Stimulated activated CD4-positive, alpha-beta T cell treated with anti-CD3 and anti-CD28 coated beads, Interleukin-4, amount 100 ng/mL, for 1 hour (primary cell): ENCODE measurements at places on chromosomes 12 and 14.

- DNase-seq = peak; percentile 43
These were observed at the start of gene HCAR1 for GRCh38 chr12:122730215-122731014. HCAR1 (minus strand) TSS chr12:122730844; CDS start chr12:122730339, 505 bp downstream.

DNA sequence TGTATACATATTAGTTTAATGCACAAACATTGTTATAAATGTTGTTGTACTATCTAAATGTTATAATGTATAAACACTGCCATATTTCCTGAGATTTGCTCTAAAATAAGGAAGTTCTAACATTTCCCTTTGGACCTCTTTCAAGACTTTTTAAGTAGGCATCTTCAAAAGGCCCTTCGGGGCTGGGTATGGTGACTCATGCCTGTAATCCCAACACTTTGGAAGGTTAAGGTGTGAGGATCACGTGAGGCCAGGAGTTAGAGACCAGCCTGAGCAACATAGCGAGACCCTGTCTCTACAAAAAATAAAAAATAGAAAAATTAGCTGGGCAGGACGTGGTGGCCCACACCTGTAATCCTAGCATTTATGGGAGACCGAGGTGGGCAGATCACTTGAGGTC, 35.5 kb downstream of the FBLN5 start:
- no peak for DNase-seq

GRCh38 chr14:59360233-59360632, 104.9 kb downstream of the GPR135 start:
- DNase-seq = no peak

DNA sequence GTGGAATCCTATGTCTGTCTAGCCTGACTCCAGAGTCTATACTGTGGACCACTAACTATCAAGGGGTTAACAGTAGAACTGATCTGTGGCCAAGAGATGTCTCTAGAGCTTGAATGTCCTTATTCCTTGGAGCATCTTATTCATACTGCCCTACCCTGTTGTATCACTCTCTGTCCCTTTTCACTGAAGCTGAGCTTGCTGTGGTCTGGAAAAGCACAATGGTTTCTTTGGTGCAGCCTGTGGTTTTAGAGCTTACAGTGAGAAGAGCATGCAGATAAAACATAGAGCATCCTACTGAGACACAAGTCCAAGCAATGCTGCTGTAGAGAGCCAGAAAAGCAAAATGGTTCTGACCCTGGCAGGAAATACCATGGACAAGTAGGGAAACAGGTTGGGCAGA, 367.0 kb upstream of the ATP2B1 start:
- DNase-seq = no peak

DNA sequence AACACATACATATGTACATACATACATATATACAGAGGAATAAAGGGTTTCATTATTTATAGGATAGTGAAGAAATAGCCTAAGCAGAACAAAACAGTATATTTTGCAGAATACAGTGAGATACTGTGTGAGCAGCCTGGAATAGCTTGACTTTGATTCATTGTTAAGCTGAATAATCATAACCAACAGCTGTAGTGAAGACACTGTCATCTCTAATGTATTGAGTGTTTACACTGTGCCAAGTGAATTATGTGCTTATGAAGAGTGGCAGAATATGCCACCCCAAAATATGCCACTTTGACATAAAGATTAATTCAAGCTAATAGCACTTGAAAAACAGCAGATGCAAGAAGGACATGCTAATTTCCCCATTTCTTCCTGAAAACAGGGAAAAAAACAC, 48.2 kb upstream of the LRFN5 start:
- DNase-seq = no peak

DNA sequence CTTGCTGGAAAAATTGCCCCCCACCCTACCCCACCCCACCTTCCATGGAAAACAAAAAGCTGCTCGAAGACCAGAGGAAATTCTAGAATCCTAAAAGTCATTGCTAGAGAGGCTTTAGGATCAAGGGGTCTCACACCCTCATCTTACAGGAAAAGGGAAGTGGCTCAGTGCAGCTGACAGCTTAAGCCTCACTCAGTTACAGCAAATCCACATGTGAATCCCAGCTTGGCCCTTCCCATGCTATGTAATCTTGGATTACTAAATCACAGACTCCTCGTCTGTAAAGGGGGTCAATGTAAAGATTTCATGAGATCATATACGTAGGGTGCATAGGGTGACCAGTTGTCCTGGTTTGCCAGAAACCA, 25.9 kb downstream of the CMKLR1 start:
- DNase-seq = no peak

GRCh38 chr14:55609681-55610080, 29.7 kb downstream of the KTN1 start:
- no peak for DNase-seq

- peak; percentile 35 for DNase-seq
These were observed 3.9 kb upstream of the RARG start for GRCh38 chr12:53235742-53236442.

- no peak for DNase-seq
These were observed 51.7 kb upstream of the RTL1 start for GRCh38 chr14:100955201-100955600.

DNA sequence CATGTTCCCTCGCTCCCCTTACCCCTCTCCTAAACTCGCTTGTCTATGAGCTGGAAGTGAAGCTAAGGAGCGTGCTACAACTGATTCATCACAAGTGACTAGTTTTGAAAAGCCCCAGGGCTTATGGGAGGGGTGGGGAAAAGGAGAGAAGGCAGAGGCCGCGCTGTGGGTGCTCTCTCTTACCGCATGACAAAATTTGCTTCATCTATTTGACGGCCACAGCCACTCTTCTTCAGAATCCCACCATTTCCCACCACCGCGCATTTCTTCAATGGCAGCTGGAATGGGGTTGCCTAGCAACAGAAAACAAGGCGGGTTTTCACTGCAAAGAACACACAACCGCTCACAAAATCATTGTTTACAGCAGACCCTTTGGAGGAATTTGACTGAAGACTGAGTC, 79.4 kb downstream of the ST8SIA1 start:
- no peak for DNase-seq

DNA sequence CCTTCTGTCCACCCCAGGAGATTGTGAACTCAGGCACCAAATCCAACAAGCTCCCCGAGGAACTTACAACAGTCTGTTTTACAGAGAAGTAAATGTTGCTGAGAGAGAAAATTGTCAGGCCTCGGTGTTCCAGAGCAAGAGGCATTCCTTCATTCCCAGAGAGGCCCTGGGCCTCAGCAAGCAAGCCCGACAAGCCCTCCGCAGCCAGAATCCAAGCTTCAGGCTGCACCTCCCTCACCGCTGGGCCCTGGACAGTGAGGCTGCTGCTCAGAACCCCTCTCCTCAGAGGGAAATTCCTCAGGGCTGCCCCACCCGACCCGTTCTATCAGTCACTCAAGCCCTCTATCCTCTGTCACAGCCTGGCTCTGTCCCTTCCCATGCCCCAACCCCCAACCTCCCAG, 56.4 kb downstream of the ZFP36L1 start:
- DNase-seq = no peak

DNA sequence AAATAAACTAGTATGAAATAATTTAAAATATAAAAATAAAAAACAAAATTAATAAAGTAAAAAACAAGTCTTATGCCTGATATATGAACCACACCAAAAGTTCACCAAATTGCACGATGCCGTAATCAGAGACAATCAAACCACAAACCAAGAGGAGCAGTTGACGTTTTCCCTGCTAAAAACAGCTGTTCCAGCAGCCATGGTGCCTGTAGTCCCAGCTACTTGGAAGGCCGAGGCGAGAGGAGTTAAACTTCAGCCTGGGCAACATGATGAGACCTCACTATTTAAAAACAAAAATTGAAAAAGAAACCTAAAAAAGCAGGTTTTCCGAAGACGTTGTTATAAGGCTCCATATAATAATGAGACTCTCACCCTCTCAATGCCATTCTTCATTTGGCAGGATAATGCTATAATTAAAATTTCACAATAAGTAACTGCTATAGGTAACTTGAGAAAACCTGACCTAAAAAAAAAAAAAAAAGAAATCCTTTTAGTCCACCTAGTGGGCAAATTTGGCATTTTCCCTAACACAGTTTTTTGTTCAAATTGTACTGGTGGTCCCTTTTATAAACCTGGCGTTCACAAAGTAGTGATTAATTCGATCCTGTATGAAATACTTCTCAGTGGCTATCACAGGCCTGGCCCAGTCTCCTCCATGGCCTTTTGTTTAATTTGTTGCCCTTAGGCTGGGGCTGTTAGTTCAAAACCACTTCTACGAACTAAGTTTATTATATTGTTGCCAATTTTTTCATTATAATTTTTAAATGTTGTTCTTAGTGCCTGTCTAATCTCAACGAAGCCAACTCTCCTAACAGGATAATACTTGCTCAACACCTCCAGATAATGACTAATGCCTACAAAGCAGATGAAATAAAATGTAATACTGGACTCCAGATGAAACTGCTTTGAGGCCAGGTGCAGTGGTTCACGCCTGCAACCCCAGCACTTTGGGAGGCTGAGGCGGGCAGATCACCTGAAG, 62.1 kb downstream of the TNFAIP2 start:
- DNase-seq = no peak

DNA sequence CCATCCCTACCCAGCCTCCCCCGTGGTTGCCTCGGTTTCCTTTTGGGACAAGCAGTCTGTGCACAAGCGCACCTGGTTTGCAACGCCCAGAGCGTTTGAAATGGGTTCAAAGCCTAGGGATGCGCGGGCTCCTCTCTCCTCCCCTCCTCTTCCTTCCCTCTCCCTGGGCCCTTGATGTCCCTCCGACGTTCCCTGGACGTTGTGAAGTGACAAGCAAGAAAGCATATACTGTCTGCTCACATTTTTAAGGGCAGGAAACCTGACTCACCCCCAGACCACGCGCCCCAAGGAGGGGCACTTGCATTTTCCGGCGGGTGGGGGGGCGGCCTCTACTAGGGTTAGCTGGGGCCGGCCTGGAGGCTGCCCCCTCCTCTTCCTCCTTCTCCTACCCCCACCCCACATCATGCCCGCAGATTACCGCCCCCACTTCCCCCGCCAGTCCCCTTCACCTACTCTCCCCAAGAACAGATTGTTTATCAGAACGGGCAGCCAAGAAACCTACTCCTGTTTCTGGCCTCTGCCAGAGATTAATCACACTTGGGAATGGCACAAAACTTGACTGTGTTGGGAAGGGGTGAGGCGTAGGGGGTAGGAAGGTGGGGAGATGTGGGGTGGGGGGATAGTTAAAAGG, 9.5 kb upstream of the IRF2BPL start:
- peak; percentile 61 for DNase-seq

GRCh38 chr12:517538-517937, 57.8 kb downstream of the B4GALNT3 start:
- DNase-seq = no peak

DNA sequence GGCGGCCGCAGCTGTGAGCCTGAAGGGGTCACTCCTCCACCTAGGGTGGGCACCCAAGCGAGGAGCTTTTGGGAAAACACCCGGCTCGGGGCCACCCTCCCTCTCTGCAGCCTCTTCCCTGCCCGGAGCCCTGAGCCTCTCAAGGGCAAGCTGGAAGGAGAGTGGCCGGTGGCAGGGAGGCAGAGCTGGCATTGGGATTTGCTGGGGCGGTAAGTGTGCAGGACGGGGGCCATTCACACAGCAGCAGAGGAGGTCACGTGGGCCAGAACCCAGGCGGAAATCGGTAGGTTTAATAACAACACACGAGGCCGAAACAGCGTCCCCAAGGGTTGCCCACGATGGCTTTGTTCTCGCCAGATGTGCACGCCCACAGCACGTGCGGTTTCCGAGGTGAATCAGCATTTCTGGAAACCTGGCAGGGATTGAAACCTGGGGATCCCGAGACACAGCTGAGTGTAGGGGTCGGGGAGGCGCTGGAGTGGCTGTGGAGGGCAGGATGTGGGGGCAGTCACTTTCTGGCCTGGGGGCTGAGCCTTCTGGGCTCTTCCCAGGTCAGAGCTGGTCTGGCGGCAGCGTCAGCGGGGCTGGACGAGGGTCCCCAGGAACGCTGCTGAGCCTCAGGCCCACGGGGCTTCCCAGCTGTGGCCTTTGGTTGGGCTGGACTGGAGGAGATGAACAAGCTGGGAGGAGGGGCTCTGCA, 23.5 kb downstream of the NOC4L start:
- DNase-seq = no peak

GRCh38 chr14:83461521-83461920, 1927.9 kb upstream of the SEL1L start:
- no peak for DNase-seq

GRCh38 chr12:52821826-52822660, 8.1 kb upstream of the KRT4 start:
- DNase-seq = no peak

DNA sequence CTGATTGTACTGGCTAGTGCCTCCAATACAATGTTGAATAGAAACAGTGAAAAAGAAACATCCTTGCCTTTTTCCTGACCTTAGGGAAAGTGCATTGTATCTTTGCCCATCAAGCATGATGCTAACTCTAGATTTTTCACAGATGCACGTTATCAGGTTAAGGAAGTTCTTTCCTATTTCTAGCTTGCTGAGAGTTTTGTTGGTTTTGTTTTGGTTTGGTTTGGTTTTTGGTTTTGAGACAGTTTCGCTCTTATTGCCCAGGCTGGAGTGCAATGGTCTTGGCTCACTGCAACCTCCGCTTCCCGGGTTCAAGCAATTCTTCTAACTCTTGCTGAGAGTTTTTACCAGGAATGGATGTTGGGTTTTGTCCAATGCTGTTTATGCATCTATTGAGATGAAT, 89.0 kb downstream of the BRMS1L start:
- DNase-seq = no peak

DNA sequence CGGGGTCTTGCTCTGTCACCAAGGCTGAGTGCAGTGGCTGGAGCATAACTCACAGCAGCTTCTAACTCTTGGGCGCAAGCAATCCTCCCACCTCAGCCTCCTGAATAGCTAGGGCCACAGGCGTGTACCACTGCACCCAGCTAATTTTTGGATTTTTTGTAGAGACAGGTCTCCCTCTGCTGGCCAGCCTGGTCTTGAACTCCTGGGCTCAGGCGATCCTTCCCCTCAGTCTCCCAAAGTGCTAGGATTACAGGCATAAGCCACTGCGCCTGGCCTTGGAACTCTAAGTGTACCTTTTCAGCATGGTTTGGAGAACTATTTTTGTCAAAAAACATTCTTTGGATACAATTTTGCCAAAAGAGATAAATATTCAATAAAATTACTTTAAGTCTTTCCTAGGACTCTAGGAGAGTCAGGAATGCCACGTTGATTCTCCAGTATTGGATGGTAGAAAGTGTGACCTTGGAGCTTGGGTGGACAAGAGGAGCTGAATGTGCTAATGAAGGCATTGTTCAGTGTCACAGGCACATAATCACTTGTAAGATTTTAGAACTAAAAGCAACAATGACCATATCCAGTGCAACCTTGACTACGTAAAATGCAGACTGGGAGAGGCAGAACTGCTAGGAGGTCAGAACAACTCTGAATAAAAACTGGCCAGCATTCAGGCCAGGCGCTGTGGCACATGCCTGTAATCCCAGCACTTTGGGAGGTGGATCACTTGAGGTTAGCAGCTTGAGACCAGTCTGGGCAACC, 2.8 kb downstream of the SRSF9 start:
- DNase-seq = peak; percentile 41

GRCh38 chr12:25557830-25558436, 4.8 kb upstream of the LMNTD1 start:
- DNase-seq = no peak

- DNase-seq = no peak
These were observed 122.6 kb downstream of the ESRRB start for GRCh38 chr14:76498463-76498935.
